Activated CD8-positive, alpha-beta memory T cell treated with anti-CD3 and anti-CD28 coated beads, Interleukin-2, amount 10 ng/mL, durations not matched to agents 7 days and 5 days (primary cell): ENCODE measurements at places on chromosomes 6 and 20. TPM values are rescaled to one million over a fixed set of nuclear protein-coding genes. Genes with fewer than 3 reads are reported as not detected.

DNA sequence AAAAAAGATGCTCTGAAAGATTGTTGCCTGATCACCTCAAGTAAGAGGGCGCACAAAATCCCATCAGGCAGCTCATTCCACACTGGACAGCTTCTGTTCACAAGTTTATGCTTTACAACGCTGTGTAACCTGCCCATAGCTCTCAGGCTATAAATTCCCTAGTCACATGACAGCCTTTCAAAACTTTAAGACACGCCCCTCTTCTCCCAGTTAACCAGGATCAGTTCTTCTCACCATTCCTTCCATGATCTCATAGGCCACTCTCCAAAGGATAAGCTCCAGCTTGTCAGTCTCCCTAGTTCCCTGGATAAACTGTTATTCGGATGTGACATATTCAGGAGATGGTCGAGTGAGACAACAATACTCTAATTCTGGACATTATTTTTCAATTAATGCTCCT is 15.0 kb downstream of the ADNP start:
- DNase-seq, result no peak

GRCh38 chr6:1076531-1077459 is 235.1 kb upstream of the FOXQ1 start:
- no peak for DNase-seq

DNA sequence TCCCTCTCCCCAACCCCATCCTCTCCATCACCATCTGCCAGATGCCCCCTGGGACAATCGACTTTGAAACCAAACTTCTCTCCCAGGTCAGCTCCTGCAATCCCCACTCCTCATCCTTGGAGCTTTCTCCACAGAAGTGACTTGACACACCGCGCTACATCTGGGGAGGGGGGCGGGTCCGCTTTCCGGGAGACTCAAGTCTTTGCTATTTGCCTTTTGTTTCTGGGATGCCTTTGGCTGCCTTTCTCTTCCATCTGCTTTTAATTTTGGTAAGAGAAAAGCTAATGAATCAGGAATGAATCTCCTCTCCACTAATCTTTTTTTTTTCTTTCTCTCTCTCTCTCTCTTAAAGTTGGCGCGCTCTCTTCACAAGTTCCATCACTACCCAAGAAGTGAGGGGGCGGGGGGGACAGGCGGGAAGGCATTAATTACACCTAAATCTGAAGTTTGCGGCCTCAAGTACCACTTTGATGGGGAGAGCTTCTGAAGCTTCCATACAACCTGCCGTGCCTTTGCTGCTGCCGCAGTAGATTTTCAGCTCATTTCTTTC is 664 bp upstream of the TPBG start:
- no peak for DNase-seq

KCNS1 gene
- 0.18 TPM for total RNA-seq

TNXB gene
- 3.1 TPM for total RNA-seq
